ENCODE measurements at places on chromosomes 5 and 9. TPM values are rescaled to one million over a fixed set of nuclear protein-coding genes. Genes with fewer than 3 reads are reported as not detected.

Gene OTULINL
- 3.2 TPM for total RNA-seq

Gene PGM5
- 54.2 TPM for total RNA-seq

Gene IFNK
- total RNA-seq = not detected

Gene ARSI
- total RNA-seq = 0.15 TPM

Gene AK8
- total RNA-seq = not detected

Gene ALDH1B1
- 104 TPM for total RNA-seq

Gene PCDHB12
- 0.73 TPM for total RNA-seq

DNA sequence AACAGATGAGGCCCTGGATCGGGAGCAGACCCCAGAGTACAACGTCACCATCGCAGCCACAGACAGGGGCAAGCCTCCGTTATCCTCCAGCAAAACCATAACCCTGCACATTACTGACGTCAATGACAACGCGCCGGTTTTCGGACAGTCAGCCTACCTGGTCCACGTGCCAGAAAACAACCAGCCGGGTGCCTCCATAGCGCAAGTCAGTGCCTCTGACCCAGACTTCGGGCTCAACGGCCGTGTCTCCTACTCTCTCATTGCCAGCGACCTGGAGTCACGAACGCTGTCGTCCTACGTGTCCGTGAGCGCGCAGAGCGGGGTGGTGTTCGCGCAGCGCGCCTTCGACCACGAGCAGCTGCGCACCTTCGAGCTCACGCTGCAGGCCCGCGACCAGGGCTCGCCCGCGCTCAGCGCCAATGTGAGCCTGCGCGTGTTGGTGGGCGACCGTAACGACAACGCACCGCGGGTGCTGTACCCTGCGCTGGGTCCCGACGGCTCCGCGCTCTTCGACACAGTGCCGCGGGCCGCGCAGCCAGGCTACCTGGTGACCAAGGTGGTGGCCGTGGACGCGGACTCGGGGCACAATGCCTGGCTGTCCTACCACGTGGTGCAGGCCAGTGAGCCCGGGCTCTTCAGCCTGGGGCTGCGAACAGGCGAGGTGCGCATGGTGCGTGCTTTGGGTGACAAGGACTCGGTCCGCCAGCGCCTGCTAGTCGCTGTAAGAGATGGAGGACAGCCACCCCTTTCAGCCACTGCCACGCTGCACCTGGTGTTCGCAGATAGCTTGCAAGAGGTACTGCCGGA is 1.6 kb upstream of the PCDHGA11 start:
- DNase-seq = no peak

DNA sequence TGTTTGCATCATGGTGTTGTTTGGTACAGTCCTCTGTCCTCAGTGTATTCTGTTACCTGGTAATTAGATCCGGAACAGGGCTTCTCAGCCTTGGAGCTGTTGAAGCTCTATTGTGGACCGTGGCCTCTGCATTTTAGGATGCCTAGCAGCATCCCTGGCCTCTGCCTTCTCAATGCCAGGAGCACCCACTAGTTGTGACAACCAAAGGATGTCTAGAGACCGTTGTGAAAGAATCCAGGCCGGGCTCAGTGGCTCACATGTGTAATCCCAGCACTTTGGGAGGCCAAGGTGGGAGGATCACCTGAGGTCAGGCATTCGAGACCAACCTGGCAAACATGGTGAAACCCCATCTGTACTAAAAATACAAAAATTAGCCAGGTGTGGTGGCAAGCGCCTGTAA is 159.6 kb downstream of the CACNA1B start:
- peak; percentile 12 for DNase-seq

DNA sequence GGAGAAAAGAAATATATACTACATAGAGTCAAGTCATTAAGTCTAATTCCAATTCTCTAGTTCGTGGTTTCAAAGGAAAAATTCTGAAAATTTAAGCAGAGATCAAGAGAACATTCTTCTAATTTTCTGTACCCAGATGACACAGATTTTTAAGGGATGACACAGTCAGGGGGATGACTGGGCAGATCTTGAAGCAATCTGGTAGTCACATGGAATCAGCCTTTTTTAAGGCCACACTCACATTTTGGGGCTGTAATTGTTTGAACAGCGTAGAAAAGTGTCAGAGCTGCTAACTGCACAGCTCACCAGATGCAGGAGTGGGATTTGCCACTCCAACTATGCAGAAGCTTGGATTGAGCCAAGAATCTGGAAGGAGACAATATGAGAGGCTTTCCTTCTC is 20.4 kb downstream of the PDE4D start:
- no peak for DNase-seq

- no peak for DNase-seq
Measured at GRCh38 chr9:98491828-98492227, 216.9 kb downstream of the GABBR2 start.

DNA sequence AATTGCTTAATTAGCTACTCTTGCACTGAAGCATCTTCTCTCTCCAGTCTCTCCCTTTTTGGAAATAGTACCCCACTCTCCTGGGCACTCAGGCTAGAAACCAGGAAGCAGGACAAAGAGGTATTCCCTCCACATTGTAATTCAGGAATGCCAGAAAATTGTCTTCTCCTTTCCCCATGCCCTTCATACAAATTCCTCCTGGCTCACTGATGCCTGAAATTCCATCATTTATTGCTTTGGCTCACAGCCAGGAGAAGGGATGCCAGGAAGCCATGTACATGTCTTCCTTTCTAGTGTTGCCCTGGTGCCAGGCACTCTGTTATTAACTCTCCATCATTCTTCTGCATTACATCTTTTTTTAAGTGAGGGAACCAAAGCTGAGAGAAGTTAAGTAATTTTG is 716.5 kb upstream of the C9orf72 start:
- DNase-seq = no peak

DNA sequence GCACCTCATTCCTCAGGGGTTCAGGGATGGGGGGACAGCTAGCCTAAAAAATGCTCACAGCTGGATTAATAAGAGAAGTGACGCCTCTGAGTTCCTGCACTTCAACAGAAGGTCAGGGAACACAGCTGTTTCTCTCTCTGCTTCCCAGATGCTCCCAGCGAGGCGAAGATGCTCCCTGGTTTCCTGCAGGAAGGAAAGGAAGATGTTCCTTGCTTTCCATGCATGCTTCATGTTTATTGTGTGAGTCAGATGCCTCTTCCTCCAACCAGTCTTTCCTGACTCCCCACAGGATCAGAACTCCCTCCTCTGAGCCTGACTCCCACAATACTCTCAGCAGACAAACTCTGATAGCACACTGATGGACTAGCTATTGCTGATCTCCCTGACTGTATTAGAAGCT is 71.9 kb downstream of the MFAP3 start:
- DNase-seq = no peak

DNA sequence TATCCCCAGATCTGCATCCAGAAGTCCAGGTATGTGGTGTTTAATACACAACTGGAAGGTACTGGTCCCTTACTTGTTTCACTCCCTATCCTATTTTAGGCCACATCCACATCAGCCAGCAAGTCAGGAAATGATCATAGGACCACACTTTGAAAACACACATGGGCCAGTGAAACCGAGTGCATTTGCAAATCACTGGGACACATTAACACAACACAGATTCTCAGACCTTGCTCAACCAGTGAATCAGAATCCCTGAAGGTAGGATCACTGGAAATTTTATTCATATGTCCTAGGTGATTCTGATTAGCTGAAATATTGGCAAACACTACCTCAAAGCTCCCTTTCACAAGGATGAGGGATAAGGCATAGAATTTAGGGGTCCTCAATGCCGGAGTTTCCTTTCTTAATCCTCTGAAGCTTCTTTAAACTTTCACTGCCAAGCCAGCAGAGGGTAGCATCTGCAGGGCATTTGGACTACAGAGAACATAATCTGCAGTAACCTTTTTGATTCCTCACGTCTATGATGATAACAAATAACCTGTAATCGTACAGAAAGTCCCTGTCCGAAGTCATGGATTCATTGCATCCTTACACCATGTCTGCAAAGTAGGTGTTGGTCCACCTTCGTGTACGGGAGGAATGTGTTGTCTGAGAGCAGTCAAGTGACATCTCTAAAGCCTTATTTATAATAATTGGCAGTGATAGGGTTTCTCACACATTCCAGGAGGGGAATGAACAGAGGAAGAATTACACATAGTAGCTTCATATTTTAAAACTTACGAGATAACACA is 11.0 kb upstream of the ABLIM3 start:
- DNase-seq = no peak

DNA sequence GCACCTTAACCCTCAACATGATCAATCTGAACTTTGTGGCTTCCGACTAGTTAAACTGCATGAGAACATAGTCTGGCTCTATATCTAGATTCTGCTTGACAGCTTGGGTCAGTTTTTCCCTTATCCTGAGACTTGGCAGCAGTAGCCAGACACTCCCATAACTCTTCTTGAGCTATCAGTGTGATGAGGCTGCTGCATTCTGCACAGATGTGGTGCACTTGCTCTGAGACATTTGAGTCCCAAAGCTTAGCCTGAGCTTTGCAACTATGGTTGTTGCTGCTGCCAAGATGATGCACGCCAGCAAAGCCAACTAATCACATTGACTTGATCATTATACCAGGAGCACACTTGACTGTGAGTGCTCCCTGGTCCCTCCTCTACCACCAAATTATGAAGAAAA is 36.2 kb downstream of the MOCS2 start:
- DNase-seq = no peak

GRCh38 chr9:16031971-16032370 is 479.1 kb downstream of the CCDC171 start:
- no peak for DNase-seq

DNA sequence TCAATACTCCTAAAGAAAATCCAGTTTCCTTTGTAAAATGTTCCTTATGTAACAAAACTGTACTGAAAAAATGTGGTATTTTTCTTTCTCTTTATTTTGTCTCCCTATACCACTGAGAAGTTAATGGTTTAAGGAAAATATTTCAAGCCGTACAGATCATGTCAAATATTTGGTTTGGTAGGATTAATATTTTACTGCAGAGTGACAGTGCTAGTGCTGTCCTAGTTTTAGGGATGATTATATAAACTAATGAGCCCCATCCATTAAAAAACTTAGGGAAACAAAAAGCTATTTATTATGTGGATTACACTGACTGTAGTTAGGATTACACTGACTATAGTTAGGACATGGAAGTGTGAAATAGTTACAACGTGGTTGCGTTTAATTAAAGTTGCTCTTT is 209.1 kb downstream of the CD180 start:
- no peak for DNase-seq

GRCh38 chr5:137753691-137754187 is 424 bp downstream of the HNRNPA0 start:
- peak; percentile 83 for DNase-seq

DNA sequence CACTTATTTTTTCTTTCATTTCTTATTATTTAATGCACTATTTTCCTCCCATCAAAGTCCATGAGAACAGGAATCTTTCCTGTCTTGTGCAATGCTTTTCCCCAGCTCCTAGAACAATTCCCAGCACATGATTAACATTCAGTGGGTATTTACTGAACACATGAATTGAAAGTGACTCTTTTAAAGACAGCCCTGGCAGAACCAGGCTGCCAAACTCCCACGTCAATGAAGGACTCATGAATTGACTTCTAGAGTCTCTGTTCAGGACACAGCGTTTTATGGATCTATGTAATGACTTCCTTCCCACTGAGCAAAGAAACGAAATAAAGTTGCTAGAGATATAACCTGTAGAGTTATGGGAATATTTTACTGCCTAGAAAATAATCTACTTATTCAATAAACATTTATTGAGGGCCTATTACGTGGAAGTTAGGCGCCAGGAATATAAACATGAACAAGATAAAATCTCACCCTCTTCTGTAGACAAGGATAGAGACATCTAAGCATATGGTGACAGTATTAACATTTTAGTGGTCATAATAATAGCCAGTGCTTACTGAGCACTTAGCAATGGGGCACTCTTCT is 485.9 kb upstream of the KLF4 start:
- DNase-seq = no peak
